ENCODE measurements at places on chromosomes 16 and 17.

- no peak for DNase-seq
Observed at GRCh38 chr16:54226296-54227010, 60.1 kb downstream of the IRX3 start.

GRCh38 chr16:89620406-89620841 lies 7.0 kb downstream of the DPEP1 start:
- no peak for DNase-seq

DNA sequence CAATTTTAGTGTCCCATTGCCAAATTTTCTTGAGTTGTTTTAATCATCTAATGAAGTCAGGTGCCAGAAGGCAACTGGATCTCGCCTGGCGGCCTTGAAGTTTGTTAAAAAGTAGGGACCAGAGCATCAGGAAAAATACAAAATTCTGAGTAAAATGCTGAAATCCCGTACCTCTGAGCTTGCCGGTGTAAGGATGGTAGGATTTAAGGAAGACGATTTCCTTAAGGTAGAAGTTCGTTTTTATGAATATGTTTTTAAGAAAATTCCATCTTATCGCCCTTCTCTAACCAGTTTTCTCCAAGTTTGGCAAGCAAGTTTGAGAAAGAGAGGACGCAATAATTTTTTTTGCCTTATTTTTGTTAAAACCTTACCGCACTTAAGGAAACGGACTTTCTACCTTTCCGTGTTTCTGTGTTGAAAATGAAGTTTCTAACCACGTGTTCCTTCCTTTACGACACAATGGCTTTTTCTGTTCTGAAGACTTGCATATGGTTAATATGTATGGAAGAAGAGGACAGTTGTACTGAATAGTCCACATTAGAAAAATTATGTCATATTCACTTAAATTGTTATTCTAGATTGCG lies 748 bp downstream of the ATF7IP2 start:
- no peak for DNase-seq

DNA sequence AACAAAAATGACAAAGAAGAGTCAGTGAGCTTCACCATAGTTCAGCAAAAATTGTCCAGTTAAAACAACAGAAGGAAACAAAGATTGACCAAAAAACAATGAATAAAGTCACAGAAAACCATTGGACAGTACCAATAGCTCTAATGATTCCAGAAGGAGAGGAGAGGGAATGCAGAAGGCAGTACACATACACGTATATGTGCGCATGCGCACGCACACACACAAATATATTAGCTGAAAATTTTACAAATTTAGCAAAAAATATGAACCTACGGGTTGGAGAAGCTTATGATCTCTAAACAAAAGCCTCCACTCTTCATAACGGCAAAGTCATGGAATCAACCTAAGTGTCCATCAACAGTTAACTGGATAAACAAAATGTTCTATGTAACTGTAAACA lies 120.3 kb upstream of the MON1B start:
- no peak for DNase-seq
